ENCODE measurements at places on chromosomes 1 and 21.

- DNase-seq: no peak
These were observed 23.1 kb downstream of the EIF2D start for GRCh38 chr1:206589206-206589605.

- no peak for DNase-seq
These were observed 35.9 kb upstream of the CCDC27 start for GRCh38 chr1:3716351-3716750.

GRCh38 chr1:112470966-112471365, 37.8 kb upstream of the WNT2B start:
- no peak for DNase-seq

- no peak for DNase-seq
These were observed 15.6 kb downstream of the SH3BP5L start for GRCh38 chr1:248810000-248810726.

- DNase-seq: no peak
These were observed 257.3 kb upstream of the ADAMTS5 start for GRCh38 chr21:27224169-27224568.

DNA sequence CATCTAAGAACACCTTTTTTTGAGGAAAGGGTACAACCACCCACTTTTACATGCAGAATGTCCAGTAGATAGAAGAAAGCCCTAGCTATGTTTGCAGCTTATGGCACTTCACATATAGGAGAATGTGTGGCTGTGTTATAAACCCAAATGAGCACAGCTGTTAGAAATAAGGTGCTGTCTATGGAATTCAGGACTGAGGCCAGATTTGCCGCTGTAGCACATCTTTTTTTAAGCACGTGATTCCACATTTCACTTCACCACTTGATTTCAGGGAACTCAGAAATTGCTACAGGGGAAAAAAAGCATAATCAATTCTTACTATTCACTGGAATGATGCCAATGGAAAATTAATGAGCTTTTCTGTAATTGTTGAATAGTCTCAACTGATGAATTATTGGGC, 147.2 kb upstream of the ADAMTS5 start:
- no peak for DNase-seq

DNA sequence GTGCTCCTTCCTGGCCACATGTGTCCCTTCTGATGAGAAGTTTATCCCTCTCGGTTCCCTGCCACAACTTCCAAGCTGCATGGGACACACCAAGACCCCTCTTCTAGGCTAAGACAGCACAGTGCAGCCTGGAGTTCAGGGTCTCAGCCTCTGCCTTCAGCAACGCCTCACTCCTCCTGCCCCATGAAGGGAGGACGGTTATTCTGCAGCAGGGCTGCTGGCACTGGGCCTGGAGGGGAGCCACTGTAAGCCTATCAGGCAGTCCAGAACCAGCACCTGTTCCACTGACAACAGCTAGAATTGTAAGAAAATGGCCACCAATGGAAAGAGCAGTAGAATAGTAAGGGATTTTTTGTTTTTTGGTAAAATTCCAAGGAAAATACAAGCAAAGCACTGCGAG, 72.3 kb downstream of the GALNT2 start:
- DNase-seq: no peak

DNA sequence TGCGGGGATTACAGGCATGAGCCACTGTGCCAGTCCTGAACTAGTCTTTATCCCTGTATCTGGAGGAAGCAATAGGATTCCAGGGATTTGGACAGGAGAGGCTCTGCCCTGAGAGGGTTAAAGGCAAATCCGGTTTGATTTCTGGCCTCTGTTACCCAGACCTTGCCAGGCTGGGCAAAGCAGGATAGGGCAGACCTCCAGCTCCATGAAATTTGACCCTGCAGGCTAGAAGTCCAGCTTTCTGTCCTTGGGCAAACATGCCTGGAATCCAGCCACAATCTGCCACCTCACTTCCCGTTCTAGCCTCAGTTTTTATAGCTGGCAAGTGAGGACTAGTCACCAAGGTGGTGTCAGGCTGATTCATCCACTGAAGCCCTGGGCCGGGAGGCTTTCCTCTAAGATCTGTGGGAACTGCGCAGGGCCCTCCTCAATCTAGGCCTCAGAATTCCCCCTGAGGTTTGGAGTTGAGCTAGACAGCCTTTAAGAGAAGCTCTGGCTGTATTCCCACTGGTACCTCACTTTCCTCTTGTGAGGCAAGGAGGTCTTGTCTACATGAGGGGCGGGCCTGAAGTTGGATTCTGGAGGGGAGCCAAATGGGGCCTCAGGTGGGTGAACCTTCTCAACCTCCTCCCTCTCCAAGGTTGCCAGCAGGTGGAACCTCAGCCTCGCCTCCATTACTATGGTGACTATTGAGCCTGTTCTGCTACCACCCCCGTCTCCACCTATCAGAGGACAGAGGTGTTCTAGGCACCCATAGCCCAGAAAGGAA, 7.0 kb upstream of the P3R3URF start:
- no peak for DNase-seq

DNA sequence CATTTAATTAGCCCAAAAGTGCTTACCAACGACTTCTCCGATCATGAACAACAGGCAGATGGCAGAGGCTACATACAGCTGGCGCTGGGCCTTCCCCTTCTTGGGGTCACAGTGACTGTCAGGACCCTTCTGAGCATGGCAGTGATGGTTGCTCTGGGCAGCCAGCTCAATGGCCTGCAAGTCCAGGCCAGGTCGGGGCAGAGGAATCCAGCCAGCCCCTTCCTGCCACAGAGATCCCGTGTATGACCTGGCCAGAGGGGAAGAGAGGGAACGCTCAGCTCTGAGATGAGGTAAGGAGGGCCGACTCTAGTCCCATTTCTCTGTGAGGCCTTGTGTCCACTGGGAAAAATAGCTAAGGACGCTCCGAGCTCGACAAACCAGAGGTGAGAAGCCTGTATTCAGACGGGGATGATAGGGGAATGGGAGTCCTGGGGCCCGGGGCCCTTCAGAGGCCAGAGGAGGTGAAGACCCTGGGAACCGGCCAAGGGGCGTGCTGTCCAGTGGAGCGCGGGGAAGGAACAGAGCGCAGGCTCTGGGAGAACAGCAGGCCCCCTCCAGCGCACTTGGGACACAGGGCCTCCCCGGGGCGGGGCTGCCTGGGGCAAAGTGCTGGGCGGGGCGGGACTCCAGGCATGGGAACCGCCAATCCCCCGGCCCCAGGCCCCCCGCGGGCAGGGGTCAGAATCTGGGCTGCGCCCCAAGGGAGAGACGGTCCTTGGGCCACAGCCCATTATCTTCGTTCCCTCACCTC, 772 bp downstream of the SLC30A2 start:
- DNase-seq: no peak

GRCh38 chr1:20521960-20522861, 14.3 kb upstream of the MUL1 start:
- peak; percentile 64 for DNase-seq

DNA sequence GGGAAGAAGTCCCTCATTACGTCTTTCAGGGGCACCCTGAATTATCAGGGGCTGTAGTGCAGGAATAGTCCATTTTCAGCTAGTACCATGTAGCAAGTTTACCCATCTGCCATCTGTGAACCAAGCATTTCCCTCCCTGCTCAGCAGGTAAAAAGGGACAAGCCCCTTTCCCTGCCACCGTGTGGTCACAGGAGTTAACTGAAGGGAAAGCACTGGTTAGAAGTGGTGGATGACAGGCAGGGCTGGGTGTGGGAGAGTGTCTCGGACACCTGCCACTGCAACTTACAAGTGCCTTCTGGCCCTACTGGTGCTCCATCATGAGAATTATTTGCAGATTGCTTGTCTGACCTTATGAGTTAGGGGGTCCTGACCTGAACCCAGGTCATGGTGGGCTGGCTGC, 32.0 kb upstream of the IGSF5 start:
- no peak for DNase-seq

GRCh38 chr1:211236633-211237320, 22.4 kb upstream of the RCOR3 start:
- no peak for DNase-seq

DNA sequence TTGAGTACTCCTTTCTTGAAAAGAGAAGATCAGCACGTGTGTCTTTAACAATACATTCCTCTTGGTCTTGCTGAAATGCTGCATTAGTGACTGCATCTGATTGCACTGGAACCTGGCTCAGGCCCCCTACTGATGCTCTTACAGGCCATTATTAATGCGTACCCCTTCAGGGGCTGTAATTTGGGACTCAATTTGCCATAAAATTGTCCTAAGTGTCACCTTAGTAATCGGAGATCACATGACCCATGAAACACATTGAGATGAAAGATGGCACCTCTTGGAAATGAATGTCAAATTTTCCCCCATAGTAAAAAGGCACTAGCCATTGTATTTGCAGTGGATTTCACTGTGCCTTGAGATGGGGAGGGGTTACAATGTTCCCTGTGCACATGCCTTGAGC, 563.3 kb downstream of the KIF26B start:
- no peak for DNase-seq

- DNase-seq: no peak
These were observed 270.0 kb downstream of the TRABD2B start for GRCh38 chr1:47727051-47727696.

DNA sequence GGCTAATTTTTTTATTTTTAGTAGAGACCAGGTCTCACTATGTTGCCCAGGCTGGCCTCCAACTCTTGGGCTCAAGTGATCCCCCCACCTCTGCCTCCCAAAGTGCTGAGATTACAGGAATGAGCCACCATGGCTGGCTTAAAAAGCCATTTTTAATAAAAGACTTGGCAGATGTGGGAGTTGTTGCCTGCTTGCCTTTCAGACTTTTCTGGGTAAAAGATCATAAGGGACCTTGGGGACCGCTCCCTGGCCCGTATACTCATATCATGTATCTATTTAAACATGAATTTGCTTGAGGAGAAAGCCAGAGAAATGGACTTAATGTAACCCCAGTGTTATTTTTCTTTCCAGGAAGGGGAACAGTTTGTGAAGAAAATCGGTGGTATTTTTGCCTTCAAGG, 23.4 kb upstream of the PODN start:
- DNase-seq: no peak

- no peak for DNase-seq
These were observed 21.7 kb downstream of the SDC3 start for GRCh38 chr1:30886710-30887428.

DNA sequence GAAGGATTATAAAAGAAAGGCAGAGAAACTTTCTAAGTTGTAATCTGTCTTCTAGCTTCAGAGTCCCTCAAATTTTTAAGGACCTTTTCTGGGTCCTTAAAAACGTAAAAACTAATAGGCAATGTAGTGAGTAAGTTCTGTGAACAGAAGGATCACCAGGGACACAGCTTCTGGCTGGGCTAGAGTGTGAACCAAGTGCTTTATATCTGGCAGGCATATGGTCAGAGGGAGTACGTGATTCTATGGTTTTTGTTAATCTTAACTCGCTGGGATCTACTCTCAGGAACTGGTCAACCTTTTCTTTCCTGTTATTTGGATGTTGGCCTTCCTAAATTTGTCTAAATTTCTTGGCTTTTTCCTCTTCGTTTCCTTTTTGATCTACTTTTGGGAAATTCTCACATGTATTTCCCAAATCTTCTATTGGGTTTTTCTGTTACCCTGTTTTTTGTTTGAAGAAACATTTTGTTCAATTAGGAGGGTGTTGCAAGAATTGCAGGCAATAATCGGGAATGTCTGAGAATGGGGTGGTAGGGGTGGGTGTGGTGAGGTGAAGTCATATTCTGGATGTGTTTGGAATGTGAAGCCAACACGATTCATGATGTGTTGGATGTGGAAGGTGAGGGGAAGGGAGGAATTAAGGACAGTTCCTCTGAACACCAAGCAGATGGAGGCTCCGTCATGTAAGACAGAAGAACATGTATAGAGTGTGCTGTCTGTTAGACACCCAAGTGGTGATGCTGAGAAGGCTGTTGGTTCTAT, 193.2 kb downstream of the FMN2 start:
- no peak for DNase-seq

GRCh38 chr1:41158147-41158875, 83.8 kb downstream of the SCMH1 start:
- DNase-seq: peak; percentile 11

DNA sequence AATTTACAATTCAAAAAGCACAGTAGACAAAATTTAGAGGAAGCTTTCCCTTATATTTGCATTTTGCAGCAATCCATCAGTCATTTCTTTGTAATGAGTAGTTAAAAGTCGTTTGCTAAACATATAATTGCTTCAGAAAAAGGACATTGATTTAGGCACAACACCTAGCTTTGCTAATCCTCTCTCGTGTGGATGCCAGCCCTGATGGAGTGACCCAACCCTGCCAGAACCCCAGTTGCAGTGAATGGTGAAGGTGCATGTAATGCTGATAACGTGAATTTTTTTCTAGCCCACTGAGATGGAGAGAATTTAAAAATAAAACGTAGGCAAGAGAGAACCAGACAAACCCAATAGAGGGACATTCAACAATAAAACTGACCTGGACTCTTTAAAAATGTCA, 263.4 kb downstream of the GRIK1 start:
- no peak for DNase-seq

DNA sequence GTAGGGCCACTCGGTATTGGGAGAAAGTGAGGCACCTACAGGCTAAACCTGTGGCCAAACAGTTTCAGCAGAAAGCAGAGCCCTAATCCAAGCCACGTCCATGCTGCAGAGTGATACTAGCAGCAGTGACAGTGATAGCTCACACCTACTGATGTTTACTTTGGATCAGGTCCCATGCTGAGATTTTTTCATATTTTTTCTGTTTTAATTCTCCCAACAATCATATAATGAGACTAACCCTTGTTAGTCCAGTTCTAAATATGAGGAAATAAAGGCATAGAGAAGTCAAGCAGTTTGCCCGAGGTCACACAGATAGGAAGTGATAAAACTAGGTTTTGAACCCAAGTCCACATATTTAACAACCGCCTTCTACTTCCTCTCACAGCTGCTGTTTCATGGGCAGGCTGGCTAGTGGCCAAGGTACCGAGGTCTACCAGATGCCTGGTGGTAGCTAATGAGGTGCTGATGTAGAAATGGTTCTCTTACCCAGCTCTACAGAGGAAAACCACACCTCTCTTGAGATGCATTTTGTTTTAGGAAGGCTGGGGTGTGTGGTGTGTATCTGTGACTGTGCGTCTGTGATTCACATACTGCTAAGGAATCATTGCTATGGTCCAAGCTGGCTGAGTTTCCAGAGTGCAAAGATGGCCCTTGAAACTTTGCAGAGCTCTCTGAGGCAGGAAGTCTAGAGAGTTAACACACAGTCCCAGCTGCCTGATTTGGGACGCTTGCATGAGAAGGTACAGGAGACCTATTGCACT, 80.3 kb upstream of the ARTN start:
- DNase-seq: peak; percentile 56

- no peak for DNase-seq
These were observed 45.4 kb downstream of the CD247 start for GRCh38 chr1:167472752-167473521.

GRCh38 chr21:34065027-34065426, 8.4 kb upstream of the MRPS6 start:
- DNase-seq: no peak

- no peak for DNase-seq
These were observed 14.4 kb downstream of the CYP4B1 start for GRCh38 chr1:46812996-46813857.

DNA sequence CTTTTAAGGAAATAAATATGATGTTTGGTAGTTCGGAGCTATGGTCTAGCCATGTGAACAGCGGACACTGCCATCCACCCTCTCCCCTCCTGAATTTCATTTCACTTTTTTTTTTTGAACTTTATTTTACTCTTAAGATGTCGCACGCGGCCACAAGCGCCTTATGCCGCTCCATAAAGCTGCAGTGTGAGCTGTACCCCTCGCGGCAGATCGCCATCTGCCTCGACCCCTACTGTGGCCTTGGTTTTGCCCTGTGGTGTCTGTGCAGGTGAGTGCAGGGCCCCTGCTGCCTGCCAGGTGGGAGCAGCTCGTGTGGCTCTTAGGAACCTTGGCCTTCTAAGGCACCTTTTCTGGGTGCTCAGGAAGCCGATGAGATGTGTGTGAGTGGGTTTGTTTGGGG, 48.1 kb downstream of the S100B start:
- no peak for DNase-seq
